ENCODE measurements at places on chromosomes 3 and 15. TPM values are rescaled to one million over a fixed set of nuclear protein-coding genes. Genes with fewer than 3 reads are reported as not detected.

- H3K4me3 ChIP-seq = no peak overlapping the region
- DNase-seq = no peak
- H3K27ac ChIP-seq = no peak overlapping the region
- no peaks in the 10 kb centered on the region for H3K4me1 ChIP-seq
- no peaks in the 10 kb centered on the region for H3K27me3 ChIP-seq
- no peaks in the 10 kb centered on the region for H3K36me3 ChIP-seq
Measured at GRCh38 chr15:78194568-78194925, 39.8 kb downstream of the ACSBG1 start.

- no peak overlapping the region for H3K4me3 ChIP-seq
- H3K36me3 ChIP-seq = no peaks in the 10 kb centered on the region
- no peaks in the 10 kb centered on the region for H3K4me1 ChIP-seq
Measured at GRCh38 chr3:167863811-167864551, 128.5 kb downstream of the SERPINI1 start.

DNA sequence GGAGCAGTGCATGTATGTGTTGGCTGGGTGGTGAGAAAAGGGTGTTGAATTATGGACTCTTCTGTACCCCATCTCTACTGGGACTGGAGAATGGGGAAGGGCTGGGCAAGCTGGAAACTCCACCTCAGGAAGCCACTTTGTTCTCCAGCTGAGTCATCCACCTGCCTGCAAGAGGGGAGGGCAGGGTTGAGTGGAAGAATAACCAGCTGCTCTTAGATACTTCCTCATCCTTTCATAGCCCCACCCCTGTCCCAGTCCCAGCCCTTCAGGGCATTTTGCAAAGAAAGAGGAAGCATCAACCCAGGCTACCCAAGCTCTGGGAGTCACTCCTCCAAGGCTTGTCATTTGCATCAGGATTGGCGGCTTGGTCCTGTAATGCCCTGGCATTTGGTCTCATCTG is 33.1 kb downstream of the RAB11A start:
- H3K36me3 ChIP-seq = peaks cover 24% of the 10 kb centered on the region
- no peak overlapping the region for H3K4me3 ChIP-seq
- no peak overlapping the region for H3K27ac ChIP-seq
- peaks cover 7% of the 10 kb centered on the region for H3K4me1 ChIP-seq
- no peaks in the 10 kb centered on the region for H3K27me3 ChIP-seq

DNA sequence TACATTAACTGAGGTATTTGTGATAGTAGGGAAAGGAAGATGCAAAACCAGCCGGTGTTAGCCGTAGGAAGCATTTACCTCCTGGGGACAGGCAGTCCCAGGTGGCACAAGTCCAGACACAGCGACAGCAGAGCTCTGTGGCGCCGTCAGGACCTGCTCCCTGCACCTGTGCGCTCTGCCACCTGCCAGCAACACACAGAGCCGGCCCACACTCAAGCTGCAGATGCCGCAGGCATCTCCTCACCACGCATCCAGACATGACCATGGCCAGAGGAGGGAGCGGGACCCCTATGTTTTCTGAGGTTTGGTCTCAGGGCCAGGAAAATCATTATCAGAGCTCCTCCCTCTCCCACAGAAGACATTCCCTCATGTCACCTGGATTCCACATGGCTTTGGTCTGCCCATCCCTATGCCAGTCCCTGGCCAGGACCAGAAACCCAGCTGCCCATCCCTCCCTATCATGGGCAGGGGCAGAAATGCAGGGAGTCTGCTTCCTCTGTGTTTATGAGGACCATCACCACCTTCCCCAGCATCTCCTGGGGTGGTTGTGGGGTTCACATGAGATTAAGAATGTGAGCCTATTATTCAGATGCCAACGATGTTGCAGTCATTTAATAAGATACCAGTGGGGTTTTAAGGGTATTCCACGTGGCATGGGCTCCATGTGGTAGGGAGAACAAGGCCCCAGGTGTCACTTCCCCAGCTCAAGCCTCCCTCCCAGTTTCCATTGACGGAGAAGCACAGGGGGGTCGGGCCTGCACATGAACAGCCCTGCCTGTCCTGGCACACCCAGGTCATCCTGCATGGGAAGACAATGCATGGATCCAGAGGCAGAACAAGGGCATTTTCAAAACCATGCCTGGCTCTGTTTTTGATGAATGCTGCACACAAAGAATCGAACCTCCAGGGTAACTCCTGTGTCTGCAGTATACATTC is 251.1 kb downstream of the OCA2 start:
- DNase-seq = no peak
- no peaks in the 10 kb centered on the region for H3K36me3 ChIP-seq
- H3K27me3 ChIP-seq = no peaks in the 10 kb centered on the region
- no peak overlapping the region for H3K27ac ChIP-seq

DNA sequence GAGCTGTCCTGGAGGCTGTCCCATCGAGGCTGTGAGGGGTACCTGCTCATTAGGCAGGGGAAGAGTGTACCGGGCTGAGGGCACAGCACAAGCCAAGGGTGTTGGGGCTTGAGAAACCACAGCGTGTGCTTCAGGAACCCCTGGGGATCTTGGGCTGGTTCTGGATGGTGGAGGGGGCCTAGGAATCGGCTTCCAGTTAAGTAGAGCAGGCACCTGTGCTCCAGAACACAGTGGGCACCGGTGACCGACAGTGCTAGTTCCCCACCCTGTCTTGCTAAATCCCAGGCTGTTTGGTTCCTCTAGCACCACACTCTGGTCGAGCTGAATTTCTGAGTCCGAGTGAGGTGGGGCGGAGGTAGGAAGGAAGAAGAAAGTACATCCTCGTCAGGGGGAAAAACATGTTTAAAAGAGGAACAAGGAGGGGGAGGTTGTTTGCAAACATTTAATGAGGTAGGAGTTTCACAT is 29.1 kb downstream of the SLC6A6 start:
- no peak for DNase-seq
- H3K27ac ChIP-seq = peak overlapping the region; percentile 92
- H3K4me3 ChIP-seq = peak overlapping the region; percentile 62

- DNase-seq = no peak
- H3K4me1 ChIP-seq = no peaks in the 10 kb centered on the region
- H3K4me3 ChIP-seq = no peak overlapping the region
- H3K27ac ChIP-seq = no peak overlapping the region
- peaks cover 6% of the 10 kb centered on the region for H3K27me3 ChIP-seq
Measured at GRCh38 chr3:62143843-62144450, 229.4 kb downstream of the FEZF2 start.

- no peak overlapping the region for H3K27ac ChIP-seq
- H3K27me3 ChIP-seq = no peaks in the 10 kb centered on the region
- peaks cover 37% of the 10 kb centered on the region for H3K36me3 ChIP-seq
Measured at GRCh38 chr3:69072928-69073327, 7.2 kb downstream of the UBA3 start.

Gene CHD2
- 113 TPM for total RNA-seq

Gene MEX3B
- total RNA-seq = 0.82 TPM

All from activated CD4-positive, alpha-beta memory T cell treated with anti-CD3 and anti-CD28 coated beads for 36 hours (primary cell).